ENCODE measurements at places on chromosomes 6 and 20.

GRCh38 chr20:44478206-44478605, 2.5 kb downstream of the TTPAL start:
- DNase-seq: no peak

DNA sequence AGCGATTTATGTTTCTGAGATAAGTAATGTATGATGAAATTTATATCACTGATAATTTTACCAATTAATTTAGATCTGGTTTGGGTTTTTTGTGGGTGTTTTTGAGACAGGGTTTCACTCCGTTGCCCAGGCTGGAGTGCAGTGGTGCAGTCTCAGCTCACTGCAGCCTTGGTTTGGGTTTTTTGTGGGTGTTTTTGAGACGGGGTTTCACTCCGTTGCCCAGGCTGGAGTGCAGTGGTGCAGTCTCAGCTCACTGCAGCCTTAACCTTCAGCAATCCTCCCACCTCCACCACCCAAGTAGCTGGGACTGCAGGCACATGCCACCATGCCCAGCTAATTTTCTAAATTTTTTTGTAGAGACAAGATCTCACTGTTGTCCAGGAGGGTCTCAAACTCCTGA, 13.0 kb downstream of the MRS2 start:
- DNase-seq: no peak

DNA sequence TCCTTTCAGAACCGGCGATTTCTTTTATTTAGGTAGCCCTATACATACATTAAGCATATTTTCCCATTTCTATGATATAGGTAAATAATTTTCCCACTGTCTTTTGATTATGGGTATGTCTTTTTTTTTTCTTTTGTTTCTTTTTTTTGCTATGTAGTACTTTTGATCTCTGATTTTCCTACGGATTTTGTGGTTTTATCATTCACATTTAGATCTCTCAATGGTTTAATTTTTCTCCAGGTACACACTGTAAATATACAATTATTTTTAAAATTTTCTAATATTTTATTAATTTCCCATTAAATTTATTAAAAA, 436 bp upstream of the ZNF337 start:
- no peak for DNase-seq

- DNase-seq: no peak
Observed at GRCh38 chr6:134447423-134447822, 129.5 kb upstream of the SGK1 start.

- no peak for DNase-seq
Observed at GRCh38 chr20:62519826-62520225, 44.0 kb upstream of the GATA5 start.

DNA sequence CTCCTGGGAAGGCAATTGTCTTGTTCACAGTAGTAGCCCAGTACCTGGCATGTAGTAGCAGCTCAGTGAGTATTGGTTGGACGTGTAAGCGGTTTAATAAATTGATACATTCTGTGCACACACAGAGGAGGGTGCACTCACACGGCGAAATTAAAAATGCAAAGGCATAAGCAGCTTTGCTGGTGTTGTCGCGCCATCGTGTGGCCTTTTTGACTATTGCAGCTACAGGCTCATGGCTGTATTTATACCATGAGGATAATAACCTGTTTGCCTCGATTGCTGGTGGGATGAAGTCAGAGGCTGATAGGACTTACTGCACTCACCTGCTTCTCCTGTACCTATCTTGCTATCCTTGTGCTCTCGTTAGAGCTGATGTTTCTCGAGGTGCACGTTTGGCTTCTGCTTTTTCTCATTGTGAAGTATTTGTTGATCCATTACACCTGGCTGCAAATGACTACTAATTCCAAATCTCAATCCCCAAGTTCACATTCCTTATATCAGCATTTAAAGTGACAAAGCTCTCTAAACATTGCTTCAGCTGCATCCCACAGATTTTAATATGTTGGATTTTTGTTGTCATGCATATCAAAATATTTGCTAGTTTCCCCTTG, 61.5 kb downstream of the TBXT start:
- DNase-seq: no peak

GRCh38 chr6:112938650-112939049, 591.5 kb downstream of the RFPL4B start:
- DNase-seq: no peak

DNA sequence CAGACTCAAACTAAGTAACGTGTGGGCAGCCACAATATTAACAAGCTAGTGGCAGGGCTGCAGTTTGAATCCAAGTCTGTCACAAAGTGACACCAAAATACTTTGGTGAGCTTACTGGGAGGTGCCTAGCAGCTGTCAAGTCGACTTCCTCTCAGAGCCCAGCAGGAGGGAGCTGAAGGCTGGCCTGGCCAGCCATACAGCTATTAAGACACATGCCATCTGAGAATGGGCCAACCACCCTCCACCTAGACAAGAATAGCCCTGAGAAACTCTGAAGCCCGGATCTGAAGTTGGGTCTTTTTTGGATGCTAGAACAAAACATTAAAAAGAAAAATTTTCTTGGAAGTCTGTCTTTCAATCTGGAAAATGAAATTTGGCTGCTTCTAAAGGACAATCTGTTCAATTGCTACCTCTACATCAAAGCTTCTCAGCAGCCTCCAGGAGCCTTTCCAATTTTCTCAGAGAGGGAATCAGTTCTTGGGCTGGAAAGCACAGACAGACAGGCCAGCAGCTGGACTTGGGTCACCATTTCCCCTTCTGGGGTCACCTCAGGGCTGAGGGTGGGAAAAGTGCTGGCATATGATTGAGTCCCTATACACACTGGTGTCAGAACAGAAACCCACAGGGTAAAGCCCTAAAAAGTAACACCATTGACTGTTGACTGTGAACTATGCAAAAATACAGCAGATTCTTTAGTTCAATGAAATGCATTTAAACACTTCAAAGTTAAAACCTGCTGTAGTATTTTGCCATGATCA, 42.9 kb downstream of the UQCC1 start:
- DNase-seq: no peak

DNA sequence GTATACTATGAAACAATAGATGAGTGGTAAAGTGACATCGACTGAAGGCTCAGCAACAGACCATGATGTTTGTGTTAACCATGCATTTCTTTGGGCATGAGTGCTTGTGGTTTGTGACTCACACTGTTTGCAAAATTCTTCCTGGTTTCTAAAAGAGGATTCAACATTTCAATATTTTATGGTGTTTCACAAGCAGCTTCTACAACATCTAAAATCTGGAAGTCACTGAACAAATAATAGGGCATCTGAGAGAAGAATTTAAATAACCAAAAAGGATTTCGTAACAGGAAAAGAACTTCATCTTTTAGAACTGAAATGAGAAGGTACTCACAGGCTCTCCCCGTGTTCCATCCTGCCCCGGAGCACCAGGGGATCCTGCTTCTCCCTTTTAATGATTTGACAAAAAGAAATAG, 146.2 kb downstream of the COL21A1 start:
- DNase-seq: no peak

GRCh38 chr6:130134582-130134981, 88.2 kb downstream of the SAMD3 start:
- DNase-seq: no peak

Data from stimulated activated CD4-positive, alpha-beta T cell treated with anti-CD3 and anti-CD28 coated beads, Interleukin-1b, Interleukin-23, amount 100 ng/mL, for 1 hour (primary cell).